ENCODE measurements at places on chromosomes 3 and 15.

DNA sequence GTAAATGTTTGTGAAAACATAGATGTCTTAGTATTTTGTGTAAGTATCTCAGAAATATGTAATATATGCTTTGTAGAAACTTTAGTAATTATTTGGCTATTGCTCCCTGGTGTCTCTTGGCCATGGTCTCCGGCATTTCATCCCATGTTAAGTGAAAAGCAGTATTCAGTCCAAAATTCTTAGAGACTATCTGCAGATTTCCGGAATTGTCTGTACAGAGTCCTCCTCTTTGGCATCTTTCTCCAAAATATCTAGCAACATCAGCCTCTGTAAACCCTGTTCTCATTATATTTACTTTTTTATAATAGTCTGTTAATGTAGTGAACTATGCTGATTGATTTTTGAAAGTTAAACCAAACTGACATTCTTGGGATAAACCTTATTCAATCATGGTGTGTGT is 352.7 kb downstream of the ARPP21 start:
- no peak for DNase-seq

DNA sequence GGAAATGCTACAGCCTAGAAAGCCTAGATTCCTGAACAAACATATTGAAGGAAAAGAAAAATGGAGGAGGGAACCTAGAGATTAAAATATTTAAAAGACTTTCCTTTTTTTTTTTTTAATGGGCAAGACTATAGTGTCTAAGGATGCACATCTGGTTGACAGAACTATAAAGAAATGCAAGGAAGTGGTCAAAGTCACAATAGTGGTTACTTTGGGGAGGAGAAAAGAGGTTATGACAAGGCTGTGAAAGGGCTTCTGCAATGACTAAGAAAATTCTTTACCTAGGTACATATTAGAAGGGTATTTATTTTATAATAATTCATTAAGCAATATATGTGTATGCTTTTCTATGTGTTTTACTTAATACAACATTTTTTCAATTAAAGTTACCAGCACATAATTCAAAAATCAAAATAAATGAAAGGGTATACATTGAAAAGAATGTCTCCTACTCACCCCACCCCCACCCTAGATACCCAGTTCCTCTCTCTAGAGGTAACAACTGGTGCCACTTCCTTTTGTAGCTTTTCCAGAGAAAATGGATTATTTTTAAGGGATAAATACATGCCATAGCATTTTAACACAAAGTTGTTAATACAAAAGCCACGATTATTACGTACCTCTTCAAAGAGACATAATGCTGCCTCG is 70.1 kb downstream of the HERC1 start:
- DNase-seq: no peak

GRCh38 chr3:53196575-53197407 is 35.8 kb downstream of the PRKCD start:
- peak; percentile 85 for DNase-seq

- DNase-seq: no peak
Observed at GRCh38 chr3:140455521-140456214, 222.2 kb upstream of the TRIM42 start.

DNA sequence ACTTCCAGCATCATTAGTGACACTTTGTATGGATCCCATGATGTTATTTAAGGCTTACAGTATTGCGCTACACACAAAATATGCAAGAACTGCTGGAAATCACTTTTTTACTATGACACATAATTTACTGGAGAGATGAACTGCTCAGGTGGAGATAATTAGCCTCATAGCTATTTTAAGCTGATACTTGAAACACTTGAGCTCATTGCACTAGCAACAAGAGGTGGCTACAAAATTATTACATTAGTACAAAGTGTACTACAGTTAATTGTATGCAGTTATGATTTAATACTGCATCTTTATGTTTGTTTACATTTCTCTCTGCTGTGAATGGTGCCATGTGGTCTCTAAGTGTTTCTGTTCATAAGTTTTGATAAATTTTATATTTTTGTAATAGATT is 6.5 kb upstream of the LZTFL1 start:
- no peak for DNase-seq

DNA sequence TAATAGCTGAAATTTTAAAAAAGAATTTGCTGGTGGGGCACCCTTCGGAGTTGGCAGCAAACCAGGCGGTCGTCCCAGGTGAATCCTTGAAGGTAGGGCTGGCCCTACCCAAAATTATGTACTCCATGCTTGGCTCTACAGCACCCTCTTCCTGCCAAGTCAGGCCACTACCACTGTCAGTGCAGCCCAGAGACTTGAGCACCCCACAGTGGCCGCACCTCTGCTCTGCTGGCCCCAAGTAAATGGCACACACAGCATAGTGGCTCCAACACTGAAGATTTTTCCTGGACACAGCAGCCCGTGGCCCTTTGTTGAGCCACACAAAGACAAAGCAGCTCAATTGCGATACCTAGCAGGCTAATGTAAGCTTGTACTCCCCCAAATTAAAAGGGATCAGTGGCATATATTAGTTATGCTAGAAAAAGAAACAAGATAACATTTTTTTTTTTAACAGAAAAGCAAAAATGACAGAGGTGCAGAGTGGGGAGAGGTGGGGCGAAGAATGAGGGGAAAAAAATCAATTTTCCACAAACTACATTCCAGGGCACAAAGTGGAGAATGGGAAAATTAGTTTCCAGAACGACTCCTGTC is 250.5 kb downstream of the UACA start:
- DNase-seq: peak; percentile 67

- peak; percentile 81 for DNase-seq
Observed at GRCh38 chr15:62068071-62068809, 1.5 kb downstream of the C2CD4A start.

DNA sequence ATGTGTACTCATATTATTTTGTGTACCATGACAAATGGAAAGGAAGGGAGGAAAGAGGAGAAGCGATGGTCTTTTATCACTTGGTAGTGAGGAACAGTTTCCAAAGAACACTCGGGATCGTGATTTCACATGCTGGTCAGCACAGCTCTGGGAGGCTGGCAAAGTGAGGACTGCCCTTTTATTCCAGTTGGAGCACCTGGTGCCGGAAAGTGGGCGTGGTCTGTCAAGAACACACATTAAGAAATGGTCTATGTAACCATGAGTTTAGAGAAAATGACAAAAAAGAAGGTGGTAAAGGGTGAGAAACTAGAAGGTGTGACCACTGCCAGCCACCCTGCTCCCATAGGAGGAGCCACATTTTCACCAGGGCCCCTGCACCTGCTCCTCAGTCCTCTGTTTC is 7.0 kb upstream of the TSEN2 start:
- DNase-seq: no peak

GRCh38 chr3:195613468-195614069 is 29.8 kb upstream of the APOD start:
- DNase-seq: no peak

- no peak for DNase-seq
Observed at GRCh38 chr15:43293432-43293831, 26.7 kb upstream of the TGM5 start.

DNA sequence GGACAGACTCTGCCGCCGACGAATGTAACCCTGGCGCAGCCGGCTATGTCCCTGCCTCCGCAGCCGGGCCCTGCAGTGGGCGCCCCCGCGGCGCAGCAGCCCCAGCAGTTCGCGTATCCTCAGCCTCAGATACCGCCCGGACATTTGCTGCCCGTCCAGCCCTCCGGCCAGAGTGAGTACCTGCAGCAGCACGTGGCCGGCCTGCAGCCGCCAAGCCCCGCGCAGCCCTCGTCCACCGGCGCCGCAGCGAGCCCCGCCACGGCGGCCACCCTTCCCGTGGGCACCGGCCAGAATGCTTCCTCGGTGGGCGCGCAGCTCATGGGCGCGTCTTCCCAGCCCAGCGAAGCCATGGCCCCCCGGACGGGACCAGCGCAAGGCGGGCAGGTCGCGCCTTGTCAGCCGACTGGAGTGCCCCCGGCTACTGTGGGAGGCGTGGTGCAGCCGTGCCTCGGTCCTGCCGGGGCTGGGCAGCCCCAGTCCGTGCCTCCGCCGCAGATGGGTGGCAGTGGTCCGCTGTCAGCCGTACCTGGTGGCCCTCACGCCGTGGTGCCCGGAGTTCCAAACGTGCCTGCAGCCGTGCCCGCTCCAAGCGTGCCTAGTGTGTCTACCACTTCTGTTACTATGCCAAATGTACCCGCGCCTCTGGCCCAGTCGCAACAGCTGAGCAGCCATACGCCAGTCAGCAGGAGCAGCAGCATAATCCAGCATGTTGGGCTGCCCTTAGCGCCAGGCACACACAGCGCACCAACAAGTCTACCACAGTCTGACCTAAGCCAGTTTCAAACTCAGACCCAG is 2.4 kb downstream of the TSC22D2 start:
- no peak for DNase-seq

- DNase-seq: no peak
Observed at GRCh38 chr15:33834892-33835743, 133.2 kb upstream of the CHRM5 start.

DNA sequence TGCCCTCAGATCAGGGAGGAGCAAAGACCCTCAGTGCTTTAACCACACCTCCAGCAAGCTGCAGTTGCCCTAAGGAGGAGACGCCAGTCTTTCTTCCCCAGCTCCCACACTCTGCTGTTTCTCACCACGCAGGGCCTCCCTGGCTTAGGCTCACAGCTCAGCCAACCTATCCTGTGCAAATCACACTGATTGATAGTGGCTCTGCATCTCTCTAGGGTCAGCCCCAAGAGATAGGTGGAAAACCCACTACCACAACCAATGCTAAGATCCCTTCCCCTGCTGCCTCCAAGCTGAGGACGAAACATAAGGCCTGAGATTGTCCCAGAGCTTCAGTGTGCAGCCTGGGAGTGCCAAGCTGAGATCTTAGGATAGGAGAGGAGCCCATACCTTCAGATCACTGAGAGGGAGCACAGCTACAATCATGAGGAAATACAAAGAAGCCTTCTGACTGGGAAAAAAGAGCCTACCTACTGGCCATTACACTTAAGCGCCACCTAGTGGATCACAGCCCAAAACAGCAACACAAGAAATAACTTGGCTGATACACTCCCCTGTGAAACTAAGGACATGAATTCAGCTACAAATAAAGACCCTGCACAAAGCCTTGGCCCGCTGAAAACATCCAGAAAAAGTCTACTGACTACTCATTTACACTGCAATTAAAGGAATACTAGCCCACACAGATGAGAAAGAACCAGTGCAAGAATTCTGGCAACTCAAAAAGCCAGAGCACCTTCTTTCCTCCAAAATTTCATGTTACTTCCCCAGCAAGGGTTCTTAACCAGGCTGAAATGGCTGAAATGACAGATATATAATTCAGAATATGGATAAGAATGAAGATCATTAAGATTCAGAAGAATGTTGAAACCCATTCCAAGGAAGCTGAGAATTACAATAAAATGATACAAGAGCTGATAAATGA is 271.5 kb upstream of the DCBLD2 start:
- DNase-seq: peak; percentile 67

- DNase-seq: no peak
Observed at GRCh38 chr3:49611291-49611690, 57.0 kb downstream of the BSN start.

- DNase-seq: no peak
Observed at GRCh38 chr3:109175411-109175810, 38.9 kb downstream of the C3orf85 start.

DNA sequence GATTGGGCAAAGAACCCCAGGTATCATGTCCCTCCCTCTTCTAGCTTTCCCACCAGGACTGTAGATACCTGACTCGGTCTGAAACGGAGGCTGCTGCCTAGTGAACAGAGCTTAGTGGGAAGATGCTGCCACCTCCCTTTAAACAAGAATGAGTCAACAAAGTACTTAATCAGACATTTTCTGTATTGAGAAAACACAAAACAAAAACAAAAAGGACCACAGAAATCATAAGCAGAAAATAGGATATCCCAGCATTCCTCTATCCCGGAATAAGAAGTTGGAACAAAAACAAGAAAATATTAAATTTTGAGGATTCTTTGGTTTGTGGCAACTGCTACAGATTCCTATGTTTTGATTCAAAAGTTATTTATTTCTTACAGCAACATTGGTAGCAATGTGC is 51.7 kb upstream of the COL8A1 start:
- no peak for DNase-seq

DNA sequence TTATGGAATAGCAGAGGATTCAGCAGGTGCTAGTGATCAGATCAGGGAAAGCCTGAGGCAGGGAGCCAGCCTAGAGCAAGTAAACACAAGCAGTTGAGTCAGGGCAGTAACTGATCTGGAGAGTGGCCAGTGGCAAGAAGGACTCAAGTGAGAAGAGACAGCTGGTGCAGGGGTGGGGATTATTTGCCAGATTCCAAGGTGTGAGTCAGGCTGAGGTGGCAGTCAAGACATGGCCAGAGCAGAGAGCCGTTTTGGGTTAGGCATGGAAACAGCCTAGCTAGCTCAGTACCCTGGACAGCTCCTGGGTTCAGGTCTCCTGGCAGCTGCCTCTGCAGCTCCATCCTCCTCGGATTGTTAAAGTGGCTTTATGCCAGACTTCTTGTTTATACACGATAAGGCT is 281.9 kb upstream of the ONECUT1 start:
- DNase-seq: peak; percentile 88

DNA sequence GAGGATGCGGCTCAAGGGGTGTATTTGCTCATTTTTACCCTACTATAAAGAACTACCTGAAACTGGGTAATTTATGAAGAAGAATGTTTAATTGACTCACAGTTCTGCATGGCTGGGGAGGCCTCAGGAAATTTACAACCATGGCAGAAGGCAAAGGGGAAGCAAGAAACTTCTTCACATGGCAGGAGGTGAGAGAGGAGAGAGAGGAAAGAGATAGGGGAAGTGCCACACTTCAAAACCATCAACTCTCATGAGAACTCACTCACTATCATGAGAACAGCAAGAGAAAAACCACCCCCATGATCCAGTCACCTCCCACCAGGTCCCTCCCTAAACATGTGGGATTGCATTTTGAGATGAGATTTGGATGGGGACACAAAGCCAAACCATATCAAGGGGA is 192.7 kb downstream of the DIPK2A start:
- no peak for DNase-seq

- no peak for DNase-seq
Observed at GRCh38 chr3:46684891-46685290, 8.6 kb downstream of the ALS2CL start.

- no peak for DNase-seq
Observed at GRCh38 chr3:125039131-125040100, 16.4 kb downstream of the HEG1 start.

- no peak for DNase-seq
Observed at GRCh38 chr3:189948724-189949045, 172.0 kb downstream of the P3H2 start.

DNA sequence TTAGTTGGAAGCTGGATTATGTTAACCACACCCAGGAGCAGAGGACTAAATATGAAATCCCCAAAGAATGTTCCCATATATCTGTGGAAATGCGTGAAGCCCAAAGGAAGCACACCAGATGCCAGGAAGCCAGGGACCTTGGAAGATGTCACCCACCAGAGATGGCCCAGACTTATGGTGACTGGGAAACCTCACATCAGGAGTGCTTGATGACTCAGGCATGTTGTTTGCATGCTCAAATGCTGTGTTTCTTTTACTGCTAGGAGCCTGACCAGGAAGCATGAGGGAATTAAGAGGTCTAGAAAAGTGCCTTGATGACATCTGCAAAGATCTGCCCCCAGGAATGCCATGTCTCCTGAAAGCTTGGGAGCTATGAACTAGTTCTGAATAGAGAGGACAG is 109.0 kb upstream of the SLC2A2 start:
- DNase-seq: no peak

Data from A549 (cell line).